H7 (cell line): ENCODE measurements at places on chromosomes 7 and 10. TPM values are rescaled to one million over a fixed set of nuclear protein-coding genes. Genes with fewer than 3 reads are reported as not detected.

Gene SLC18A2
- 0.52 and 0.85 TPM in 2 replicates for total RNA-seq

Gene HYAL4
- total RNA-seq = 0.11 TPM in 1 of 2 replicates, not detected in the other

DNA sequence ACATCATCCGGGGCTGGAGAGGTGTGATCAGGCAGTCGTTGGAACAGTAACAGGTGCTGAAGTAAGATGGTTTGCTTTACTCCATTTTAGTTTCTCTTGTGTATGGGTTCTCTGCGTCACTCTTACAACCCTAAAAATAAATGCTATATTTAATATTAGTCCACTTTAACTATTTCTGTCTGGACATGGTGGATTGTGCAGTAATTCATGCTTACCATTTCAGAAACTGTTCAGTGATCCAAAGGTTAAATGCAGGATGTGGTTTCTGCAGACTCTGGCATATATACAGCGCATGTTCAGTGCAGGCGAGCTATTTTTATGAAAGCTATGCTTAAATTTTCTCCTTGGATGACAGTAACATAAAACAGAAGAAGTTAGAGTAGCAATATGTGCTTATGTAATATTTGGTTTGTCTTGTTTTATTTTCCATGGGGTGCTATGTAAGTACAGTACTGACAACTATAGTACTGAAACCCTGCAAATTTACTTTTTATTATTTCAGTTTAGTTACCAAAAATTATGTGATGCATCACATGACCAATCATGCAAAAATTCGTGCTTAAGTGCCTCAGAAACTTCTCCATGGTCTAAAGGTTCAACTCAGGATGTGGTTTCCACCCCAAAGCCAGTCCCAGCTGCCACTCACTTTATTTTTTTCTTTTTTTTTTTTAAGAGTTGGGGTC is 46.6 kb upstream of the GRID1 start:
- DNase-seq = no peak

GRCh38 chr7:50474382-50475160 is 24.4 kb upstream of the FIGNL1 start:
- DNase-seq = no peak

DNA sequence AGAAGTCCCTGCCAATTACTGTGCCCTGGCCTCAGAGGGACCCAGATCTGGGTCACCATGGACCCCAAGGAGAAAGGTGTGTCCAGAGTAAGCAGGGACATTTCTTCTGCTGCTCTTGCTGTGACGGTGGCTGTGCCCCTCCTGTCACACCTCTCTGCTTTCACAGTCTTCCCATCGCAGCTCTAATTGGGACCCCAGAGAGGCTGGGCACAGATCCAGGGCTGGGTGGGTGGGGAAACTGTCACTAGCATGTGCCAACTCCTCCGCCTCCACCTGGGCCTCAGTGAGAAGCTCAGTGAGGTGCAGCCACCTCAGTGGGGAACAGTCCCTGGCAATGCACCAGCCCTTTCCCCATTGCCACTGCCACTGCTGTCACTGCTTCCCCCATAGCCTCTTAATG is 37.3 kb upstream of the ADCYAP1R1 start:
- DNase-seq = no peak

Gene PSAP
- total RNA-seq = 389 and 452 TPM in 2 replicates

Gene AGMO
- total RNA-seq = 0.63 and 1.1 TPM in 2 replicates

Gene ACADSB
- total RNA-seq = 5.4 and 5.7 TPM in 2 replicates

Gene CALML3
- total RNA-seq = not detected in 2 replicates

DNA sequence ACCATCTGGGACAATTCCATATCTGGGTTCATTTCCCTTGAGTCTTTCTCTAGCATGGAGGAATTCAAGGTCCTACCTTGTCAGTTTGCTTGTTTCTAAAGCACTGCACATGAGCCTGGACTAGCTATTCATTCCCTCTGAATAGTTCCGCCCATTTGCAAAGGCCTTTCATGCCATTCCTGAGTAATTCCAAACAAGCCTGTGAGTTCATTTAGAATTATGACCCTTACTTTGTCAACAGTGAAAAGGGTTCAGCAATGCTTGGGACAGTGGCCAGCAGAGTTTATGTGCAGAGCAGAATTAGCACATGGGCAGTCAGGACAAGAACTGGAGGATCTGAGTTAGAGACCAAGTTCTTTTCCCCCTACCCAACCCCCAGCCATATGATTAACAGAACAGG is 27.9 kb upstream of the CRTAC1 start:
- DNase-seq = no peak

DNA sequence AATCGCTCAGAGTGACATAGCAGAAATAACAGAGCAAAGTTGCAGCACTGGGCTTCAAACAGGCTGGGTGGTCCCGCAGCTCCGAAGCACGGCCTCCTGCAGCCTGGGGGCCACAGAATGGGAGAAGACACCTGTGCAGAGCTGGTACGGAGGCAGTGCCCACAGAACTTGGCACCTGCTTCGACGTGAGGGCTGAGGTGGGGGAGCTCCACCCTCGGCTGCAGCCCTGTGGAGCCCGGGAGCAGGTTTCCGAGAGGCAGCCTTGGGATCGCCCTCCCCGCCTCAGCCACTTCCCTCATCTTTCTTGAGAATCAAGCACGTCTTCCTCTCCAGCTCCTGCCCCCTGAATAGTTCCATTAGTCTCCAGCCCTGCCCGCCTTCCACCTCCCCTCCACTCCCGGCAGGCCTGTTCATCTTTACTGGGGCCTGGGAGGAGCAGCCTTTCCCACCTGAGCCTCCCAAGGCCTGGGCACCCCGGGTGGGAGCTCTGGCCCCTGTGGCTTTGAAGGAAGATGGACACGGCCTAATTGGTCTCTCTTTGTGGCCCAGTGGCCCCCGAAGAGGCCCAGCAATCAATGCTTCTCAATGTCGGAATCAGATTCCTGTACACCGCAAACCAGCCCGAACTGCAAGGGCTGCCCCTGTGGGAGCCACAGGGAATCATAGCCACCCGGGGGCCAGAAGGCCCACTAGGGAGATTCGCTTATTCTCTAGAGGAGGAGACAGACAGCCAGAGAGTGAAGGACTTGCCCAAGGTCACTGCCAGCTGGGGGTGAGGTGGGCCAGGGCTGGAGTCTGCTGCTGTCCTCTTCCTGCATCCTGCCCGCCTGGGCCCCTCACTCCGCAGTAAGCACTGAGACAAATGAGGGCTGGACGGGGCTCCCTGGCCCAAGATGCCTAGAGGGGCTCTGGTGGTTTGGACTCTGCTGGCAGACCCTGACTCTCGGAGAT is 17.0 kb upstream of the PCBD1 start:
- DNase-seq = peak; percentile 65

- no peak for DNase-seq
Observed at GRCh38 chr7:125099519-125099918, 169.9 kb upstream of the POT1 start.

Gene SFRP4
- not detected in 2 replicates for total RNA-seq

Gene ELFN1
- total RNA-seq = 16.0 and 19.9 TPM in 2 replicates

GRCh38 chr7:112212571-112212970 is 6.1 kb downstream of the ZNF277 start:
- no peak for DNase-seq

DNA sequence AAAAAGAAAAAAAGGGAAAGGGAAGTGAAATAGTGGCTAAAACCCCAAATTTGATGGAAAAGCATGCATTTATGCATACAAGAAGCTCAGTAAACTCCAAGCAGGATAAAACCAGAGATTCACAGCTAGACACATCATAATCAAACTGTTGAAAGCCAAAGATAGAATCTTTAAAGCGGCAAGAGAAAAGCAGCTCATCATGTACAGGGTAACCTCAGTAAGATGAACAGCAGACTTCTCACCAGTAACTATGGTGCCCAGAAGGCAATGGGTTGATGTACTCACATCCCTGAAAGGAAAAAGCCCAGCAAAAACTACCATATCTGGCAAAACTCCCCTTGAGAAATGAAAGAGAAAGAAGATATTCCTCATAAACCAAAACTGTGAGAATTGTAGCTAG is 60.4 kb downstream of the TPST1 start:
- no peak for DNase-seq

Gene CRCP
- total RNA-seq = 25.8 and 30.5 TPM in 2 replicates

Gene C10orf62
- not detected in 2 replicates for total RNA-seq

- DNase-seq = peak; percentile 90
Observed at GRCh38 chr10:49115015-49115795, at the start of gene VSTM4. VSTM4 (minus strand) TSS chr10:49115522; CDS start chr10:49115485, 37 bp downstream.

Gene CNPY1
- 1.5 and 2.4 TPM in 2 replicates for total RNA-seq

DNA sequence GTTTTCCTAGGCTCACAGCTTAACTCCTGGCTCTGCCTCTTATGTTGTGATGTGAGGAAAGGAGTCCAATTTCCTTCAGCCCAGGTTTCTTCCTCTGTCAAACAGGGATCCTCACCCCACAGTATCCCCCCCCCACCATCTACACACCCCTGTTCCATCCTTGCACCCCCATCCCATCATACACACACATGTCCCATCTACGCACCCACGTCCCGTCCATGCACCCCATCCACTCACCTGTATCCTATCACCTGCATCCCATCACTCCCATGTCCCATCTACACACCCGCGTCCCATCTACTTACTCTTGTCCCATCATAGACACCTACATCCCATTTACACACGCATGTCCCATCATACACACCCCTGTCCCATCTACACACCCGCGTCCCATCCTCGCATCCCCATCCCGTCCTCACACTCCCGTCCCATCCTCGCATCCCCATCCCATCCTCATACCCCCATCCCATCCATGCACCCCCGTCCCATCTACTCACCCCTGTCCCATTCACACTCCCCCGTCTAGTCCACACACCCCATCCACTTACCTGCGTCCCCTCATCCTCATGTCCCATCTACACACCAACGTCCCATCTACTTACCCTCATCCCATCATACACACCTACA is 117.3 kb downstream of the TRRAP start:
- no peak for DNase-seq

- DNase-seq = no peak
Observed at GRCh38 chr7:68038621-68039314, 1042.1 kb downstream of the TYW1 start.

- DNase-seq = peak; percentile 95
Observed at GRCh38 chr10:126904818-126905701, at the start of gene DOCK1. DOCK1 (plus strand) TSS chr10:126905428; CDS start chr10:126905518, 90 bp downstream.

Gene TECPR1
- total RNA-seq = 12.7 and 13.7 TPM in 2 replicates

GRCh38 chr10:84783386-84783785 is 455.0 kb downstream of the CCSER2 start:
- DNase-seq = peak; percentile 54

Gene PANK1
- total RNA-seq = 20.0 and 31.6 TPM in 2 replicates
